ENCODE measurements at places on chromosomes 11 and 22.

GRCh38 chr11:128884703-128885338 lies 6.3 kb upstream of the KCNJ5 start:
- DNase-seq = no peak

DNA sequence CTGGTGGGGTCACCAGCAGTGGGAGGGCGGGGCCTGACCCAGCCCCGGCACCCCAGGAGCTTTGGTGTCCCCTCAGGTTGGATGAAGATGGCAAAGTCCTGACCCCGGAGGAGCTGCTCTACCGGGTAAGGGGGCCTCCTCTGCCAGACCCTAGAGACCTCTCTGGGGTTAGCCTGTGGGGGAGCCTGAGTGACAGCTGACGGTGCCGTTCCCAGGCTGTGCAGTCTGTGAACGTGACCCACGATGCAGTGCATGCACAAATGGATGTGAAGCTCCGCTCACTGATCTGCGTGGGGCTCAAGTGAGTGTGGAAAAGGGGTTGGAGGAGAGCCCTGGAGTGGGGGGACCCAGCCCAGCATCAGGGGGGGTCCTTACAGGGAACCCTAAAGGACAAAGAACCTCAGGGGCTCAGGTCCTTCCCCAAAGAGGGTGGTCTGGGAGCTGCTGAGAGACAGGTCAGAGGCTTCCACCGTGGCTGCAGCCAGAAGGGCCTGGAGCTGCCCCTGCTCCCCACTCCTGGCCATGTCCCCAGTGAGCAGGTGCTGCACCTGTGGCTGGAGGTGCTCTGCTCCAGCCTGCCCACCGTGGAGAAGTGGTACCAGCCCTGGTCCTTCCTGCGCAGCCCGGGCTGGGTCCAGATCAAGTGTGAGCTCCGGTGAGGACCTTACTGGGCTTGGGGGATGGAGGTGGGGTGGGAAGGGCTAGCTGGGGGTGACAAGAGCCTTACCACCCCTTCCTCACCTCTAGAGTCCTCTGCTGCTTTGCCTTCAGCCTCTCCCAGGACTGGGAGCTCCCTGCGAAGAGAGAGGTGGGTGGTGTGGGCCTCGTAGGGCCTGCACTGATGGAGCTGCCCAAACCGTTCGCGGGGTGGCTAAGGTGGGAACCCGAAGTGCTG lies 38.6 kb downstream of the SGSM3 start:
- no peak for DNase-seq

GRCh38 chr11:35390737-35391682 lies 28.3 kb downstream of the SLC1A2 start:
- DNase-seq = no peak

DNA sequence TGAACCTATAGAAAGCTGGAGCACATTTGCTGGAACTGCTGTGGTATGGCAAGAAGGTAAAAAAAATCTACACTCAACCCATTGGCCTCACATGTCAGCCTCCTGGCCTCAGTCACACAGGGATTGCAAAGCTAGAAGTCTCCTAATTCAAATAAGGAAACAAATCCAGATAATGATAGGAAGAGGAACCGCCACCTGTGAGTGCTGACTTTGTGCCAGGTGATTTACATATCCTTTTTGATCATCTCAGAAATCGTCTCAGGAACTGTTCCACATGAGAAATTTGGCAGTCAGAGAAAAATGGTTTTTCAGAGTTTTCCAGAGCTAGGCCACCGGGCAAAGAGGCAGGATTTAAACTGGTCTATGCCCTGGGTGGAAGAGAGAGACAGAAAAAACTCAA lies 986 bp downstream of the NLRP10 start:
- no peak for DNase-seq

DNA sequence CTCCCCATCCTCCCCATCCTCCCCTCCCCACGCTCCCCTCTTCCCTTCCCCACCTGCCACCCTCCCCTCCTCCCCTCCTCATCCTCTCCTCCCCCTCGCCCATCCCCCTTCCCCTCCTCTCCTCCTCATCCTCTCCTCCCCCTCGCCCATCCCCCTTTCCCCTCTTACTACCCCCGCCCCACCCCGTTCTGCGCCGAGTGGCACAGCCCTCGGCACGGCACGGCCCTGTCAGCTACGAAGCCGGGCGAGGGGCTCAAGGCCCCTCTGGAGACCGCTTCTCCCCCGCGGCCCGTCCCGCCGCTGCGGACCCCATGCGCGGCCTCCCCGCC lies 449.9 kb downstream of the OPCML start:
- DNase-seq = no peak

- peak; percentile 28 for DNase-seq
Observed at GRCh38 chr22:37222440-37222971, 10.2 kb upstream of the SSTR3 start.

Data from activated CD4-positive, alpha-beta T cell treated with anti-CD3 and anti-CD28 coated beads for 1 hour (primary cell).